ENCODE measurements at places on chromosomes 16 and 17.

GRCh38 chr16:68126395-68126794, 41.2 kb downstream of the NFATC3 start:
- no peak for DNase-seq

- DNase-seq: no peak
Measured at GRCh38 chr17:77815127-77815905, 143.2 kb upstream of the TNRC6C start.

- DNase-seq: peak; percentile 72
Measured at GRCh38 chr17:80082403-80083135, 18.8 kb upstream of the GAA start.

DNA sequence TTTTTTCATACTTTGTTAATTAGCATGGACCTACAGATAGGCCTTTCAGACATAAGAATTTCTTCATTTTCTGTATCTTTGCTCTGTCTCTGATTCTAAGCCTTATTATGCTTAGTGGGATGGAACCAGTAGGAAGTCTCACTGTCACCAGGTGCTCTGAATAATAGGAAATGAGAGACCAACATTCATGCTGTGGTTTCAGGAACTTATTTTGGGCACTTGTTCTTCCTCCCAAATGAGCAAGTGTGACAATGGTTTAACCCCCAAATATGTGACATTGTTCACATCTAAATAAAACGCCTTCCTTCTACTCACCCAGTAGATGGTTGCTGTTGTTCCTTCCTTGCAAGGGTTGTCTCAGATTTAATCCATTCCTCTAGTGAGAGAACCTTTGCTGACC, 100.2 kb downstream of the SYCE1L start:
- DNase-seq: no peak

- DNase-seq: peak; percentile 65
Measured at GRCh38 chr16:1535391-1536291, 2.2 kb downstream of the TMEM204 start.

DNA sequence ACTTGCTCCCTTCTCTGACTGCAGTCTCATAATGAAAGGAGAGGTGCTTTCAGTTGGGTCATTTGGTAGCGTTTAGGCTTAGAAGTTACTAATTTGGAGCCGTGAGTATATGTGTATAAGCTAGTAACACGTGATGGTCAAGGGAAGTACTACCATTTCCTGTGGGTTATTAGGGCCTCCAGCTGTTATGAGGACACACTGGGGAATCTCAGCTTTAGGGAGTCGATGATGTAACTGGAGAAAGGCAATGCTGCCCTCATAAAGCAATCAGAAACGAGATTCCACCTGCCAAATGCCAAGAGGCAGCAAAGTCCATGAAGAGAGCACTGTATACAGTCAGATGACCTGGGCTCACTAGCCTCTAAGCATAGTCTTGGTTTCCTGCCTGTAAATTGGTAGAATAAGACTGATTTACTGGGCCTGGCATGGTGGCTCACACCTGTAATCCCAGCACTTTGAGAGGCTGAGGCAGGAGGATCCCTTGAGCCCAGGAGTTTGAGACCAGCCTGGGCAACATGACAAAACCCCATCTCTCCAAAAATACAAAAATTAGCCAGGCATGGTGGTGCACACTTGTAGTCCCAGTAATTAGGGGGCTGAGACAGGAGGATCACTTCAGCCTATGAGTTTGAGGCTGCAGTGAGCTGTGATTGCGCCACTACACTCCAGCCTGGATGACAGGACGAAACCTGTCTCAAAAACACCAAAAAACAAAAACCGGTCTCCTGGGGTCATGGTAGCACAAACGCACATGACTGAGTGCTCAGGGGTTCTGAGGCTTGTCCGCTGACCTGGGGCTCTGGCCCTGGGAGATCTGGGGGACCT, 53.0 kb downstream of the SF3B3 start:
- no peak for DNase-seq

DNA sequence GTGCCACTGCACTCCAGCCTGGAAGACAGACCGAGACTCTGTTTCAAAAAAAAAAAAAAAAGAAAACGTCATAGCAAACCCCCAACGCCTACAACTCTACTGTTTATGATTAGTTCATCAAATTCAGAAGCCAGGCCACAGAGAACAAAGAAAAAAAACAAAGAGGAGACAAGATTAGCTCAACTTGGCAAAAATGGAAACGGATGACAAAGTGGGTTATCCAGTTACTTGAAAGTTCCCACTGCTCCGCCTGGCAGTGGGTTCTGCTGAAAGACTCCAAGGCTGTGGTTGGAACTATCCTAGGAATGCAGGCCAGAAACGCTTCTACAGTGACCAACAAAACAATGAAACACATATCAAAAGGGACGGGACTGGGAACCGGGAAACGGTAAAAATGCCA, 53.1 kb downstream of the MRM3 start:
- DNase-seq: no peak

DNA sequence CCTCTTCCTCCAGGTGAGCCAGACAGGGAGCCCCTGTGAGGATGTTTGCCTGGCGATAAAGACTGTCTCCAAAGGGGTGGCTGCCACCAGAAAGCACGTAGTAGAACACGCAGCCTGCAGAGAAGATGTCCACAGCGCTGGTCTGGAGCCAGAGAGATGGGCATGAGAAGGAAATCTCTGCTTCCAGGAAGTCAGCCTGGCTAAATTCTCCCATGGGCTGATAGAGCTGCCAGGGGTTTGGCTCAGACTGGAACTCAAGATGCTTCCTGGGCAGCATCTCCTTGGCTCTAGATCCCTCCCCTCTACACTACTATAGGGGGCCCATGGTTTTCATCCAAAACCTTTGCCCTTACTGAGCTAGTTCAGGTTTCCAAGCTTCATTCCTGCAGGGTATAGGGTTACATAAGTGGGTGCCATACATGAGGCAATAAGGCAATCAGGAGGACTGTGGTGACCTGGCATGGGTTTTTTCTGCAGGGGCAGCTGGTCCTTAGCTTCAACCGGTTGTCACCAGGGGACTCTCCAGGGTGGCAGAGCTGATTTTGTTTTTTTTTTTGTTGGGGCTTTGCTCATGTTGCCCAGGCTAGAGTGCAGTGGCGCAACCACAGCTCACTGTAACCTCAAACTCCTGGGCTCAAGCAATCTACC, 13.6 kb downstream of the PLK1 start:
- no peak for DNase-seq

DNA sequence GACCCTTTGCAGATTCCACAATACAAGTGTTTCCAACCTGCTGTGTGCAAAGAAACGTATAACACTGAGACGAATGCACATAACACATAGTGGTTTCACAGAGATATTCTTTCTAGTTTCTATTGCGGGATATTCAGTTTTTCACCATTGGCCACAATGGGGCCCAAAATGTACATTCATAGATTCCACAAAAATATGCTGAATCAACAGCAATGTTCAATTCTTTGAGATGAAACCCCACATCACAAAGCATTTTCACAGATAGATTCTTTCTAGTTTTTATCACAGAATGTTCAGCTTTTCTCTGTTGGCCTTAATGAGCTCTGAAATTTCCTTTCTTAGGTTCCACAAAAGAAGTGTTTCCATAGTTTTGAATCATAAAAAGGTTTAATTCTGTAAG, 2472.3 kb downstream of the TP53TG3F start:
- no peak for DNase-seq

DNA sequence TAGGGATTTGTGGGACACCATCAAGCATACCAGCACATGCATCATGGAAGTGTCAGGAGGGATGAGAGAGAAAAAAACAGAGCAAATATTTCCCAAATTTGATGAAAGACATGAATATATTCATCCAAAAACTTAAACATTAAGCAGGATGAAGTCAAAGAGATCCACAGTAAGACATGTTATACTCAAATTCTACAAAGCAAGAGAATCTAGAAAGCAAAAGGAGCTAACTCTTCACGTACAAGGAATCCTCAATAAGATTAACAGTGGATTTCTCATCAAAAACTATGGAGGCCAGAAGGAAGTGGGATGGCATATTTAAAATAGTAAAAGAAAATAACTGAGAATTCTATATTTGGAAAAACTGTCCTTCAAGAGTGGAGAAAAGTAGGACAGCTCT, 374.8 kb downstream of the ZFHX3 start:
- DNase-seq: no peak

DNA sequence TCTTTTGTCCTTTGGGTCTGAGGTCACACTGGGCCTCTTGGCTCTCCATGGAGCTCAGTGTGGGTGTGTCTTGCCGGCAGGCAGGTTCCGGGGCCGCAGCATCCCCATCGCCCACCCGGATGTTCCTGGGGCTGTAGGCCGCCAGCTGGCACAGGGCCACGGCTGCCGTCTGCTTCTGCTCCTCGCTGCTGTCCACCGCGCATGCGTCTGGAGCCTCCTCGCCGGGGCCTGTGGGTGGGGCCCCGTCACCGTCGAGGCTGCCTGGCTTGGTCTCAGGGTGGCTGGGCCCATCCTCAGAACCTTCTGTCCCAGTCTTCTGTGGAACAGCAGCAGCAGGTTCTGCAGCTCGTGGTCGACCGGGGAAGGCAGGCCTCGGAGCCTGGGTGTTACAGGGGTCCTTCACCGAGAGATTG, 9.6 kb downstream of the ZNF750 start:
- no peak for DNase-seq

GRCh38 chr17:50925296-50925891, 59.2 kb upstream of the TOB1 start:
- no peak for DNase-seq

DNA sequence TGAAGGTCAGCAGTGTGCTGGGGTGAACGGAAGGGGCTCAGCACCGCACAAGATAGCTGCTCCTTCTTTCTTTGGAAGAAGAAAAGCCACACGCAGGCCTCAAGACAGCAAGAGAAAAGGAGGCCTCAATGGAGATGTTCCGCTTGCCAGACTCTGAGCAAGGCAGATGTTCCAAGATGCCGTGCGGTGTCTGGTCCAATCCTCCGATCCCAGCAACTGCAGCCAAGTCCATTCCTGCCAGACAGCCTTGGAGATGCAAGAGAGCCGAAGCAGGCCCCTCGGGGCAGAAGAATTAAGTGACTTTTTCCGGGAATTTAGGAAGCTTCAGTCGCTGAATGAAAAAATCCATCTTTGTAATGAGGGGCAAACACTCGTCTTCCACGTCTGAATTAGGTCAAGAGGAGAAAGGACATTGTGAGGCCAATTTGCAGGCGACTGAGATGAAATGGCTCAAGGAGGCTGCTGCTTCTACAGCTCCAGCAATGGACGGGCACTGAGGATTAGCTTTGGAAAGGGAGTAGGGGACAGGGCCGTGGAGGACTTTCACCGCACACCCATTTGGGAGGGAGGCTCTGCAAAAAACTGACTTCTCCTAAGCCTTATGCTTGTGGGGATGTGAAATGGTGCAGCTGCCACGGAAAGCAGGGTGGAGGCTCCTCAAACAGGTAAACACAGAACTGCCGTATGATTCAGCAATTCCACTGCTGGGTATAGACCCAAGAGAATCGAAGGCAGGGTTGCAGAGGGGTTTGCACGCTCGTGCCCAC, 44.7 kb downstream of the RPH3AL start:
- DNase-seq: no peak

DNA sequence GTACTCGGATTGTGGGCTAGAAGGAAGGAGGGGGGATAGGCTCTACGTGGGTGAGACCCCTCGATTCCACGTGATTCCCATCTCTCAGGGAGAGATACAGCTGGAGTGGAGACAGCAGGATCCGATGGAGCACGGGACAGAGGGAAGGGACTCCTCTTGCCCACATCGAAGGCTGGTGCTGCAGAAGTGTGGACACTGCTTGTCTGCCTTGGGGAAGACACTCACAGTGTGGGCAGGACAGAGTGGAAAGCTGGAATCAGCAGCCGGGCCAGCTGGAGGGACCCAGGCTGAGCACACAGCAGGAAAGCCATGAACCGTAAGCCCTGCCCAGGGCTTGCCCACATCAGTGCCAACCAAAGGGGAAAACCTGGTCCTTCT, 42.1 kb upstream of the RPH3AL start:
- DNase-seq: no peak

DNA sequence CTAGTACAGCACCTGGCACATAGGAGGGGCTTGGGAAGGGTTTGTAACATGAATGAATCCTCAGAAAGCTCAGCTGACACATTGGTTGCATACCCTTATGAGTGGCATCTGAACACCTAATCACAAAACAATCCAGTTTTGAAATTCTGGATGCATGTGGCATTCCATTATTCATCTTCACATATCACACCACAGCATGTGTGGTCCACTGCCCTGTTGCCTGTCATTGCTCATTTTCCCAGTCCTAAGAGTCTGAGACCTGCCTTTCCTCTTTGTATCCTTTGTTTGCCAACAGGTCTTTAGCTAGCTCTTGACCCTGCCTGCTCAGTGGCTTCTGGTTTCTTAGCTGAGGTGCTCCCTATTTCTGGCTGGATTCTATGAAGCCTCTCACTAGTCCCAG, 170.8 kb upstream of the ASIC2 start:
- no peak for DNase-seq

GRCh38 chr17:48328457-48328856, 101.6 kb downstream of the SKAP1 start:
- DNase-seq: no peak

DNA sequence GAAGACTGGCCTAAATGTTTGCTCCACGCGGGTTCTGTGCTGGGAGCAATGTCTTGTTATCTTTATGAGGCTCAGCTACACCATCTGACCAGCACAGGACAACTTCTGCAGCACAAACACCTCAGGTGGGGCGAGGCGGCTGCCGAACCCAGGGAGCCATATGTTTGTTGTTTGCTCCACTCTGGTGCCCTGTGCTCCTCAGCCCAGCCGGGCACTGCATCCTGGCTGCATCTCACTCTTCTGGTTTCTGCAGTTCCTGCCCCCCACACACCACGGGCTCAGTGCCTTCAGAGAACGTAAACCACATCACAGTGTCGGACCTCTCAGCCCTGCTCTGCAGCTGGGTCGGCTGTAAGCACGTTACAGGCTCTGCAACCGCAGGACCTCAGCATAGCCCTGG, 32.4 kb downstream of the MXRA7 start:
- peak; percentile 39 for DNase-seq

- DNase-seq: no peak
Measured at GRCh38 chr17:45579529-45580495, 89.3 kb upstream of the PLEKHM1 start.

DNA sequence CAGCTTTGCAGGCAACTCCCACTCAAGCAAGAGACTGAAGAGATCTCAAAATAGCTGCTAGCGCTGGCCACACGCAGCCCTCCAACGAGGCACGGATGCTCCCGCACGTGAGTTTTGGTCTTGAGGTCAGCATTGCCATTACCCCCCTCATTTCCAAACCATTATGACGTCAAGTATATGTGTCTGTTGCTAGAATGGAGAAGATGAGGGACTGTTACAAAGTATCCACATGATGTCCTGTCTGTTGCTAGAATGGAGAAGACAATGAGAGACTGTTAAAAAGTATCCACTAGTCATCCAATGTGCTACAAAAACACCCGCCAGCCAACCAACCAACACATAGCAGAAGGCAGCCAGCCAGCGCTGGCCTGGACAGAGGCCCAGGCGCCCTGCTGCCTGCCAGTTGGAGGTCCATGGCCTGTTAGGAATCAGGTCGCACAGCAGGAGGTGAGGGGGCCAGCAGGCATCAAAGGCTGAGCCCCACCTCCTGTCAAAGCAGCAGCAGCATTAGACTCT, 24.8 kb downstream of the KLHDC4 start:
- DNase-seq: no peak

- no peak for DNase-seq
Measured at GRCh38 chr16:87243478-87243877, 73.7 kb downstream of the C16orf95 start.

- no peak for DNase-seq
Measured at GRCh38 chr17:2867441-2868424, 71.5 kb downstream of the RAP1GAP2 start.
